Activated naive CD4-positive, alpha-beta T cell (primary cell): ENCODE measurements at places on chromosomes 7 and 10.

DNA sequence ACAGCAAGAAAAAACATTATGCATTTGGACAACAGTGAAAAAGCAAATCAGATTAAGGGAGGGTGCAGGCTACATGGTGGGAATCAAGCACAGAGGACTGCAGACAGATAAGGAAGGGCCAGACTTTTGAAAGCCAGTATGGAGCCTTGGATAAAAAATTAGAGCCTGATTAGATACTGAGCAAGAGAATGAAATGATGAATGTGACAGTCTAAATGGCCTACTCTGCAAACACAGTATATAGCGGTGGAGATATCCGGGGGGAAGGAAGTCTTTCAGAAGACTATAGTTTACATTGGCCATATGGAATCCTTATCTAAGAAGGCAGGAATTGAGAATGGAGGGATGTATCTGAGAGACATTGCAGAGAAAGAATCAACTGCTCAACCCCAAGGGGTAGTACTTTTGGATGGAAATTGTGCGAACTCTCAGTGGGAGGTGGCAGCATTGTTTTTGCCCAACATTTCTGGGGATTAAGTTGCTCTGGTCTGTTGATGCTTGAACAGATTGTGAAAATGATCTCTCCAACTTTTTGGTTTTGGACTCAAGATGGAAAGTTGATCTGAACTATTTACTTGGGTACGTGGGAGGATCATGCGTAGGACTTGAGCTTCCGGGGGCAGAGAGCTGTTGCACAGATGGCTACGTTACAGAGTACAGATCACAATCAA, 39.4 kb upstream of the CHCHD3 start:
- DNase-seq, result no peak

GRCh38 chr10:17703706-17704105, 48.3 kb upstream of the TMEM236 start:
- DNase-seq, result no peak

GRCh38 chr10:47260505-47261111, 39.4 kb upstream of the GDF10 start:
- no peak for DNase-seq

- no peak for DNase-seq
Measured at GRCh38 chr7:141349338-141349737, 201.9 kb upstream of the AGK start.

DNA sequence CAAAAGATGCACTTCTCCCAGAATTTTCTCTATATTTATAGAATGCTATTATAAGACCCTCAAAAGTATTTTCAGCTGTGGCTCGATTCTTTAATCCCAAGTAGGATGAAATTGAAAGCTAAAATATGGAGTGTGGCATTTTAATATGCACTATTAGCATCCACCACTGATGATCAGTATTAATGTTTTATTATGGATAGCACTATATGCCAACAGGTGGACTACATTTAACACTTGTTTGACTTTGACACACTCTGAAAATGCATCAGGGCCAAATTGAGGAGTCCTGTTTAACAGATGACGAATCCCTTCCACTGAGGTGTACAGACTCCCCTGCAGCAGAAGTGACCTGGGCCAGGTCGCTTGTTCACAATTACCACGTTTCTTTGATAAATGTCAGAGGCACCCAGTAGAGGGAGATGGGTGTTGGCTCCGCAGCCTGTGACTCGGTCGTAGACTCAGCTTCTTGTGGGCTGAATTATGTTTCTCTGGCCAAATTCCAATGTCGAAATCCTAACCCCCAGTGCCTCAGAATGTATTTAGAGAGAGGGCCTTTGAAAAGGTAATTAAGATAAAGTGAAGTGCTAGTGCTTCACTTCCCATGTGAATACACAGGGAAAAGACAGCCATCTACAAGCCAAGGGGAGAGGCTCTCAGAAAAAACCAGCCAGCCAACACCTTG, 48.1 kb downstream of the WIPF3 start:
- DNase-seq, result no peak

- no peak for DNase-seq
Measured at GRCh38 chr7:76077435-76077834, 29.5 kb downstream of the MDH2 start.

DNA sequence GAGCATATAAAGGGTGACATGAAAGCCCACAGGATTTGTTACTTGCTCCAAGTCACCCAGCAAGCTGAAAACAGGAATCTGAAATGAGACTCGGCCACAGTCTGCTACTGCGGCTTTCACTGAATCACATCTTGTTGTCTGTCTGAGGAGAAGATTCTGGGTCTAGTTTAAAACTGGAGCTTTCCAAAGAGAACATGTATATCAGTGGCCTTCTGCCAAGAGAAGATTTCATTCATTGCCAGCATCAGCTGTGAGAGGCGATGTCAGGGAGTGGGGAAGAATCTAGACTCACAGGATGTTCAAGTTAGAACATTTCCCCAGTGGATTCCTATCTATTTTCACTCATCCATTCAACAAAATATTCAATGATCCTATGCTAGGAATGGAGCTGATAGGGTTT, 122.8 kb downstream of the GALNT17 start:
- no peak for DNase-seq

DNA sequence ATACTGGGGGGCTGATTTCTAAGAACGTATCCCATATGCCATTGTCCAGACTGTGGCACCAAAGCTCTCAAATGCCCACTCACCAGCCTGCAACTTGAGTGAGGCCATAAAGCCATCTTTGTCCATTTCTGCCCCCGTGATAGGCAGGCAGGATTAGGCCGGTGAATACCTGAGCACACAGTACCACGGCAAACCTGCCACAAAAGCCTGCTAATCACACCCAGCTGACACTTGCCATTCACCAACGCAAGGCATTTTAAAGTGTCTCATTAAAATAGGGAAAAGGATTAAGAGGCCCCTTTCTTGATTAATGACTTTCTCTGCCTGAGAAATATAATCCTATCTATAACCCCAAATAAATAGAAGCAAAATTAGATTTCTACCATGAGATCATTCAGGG, 111.4 kb upstream of the NANOS1 start:
- DNase-seq, result no peak

DNA sequence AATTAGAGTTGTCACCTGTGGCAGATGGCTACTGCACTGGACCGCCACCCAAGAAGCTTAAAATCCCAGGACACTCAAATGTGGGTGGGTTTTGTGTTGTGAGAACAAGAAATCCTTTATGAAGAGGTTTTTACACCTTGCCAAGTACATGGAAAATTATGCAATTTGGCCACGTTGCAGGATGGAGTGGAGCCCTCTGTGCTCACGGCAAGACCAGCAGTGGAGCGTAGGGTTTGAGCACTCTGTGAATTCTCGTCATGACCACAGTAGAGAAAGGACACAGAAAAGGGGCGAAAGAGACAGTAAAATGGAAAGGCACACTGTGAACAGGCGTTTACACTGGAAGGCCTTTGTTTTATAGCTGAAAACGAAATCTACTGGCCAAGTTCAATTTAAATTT, 222.6 kb downstream of the ADARB2 start:
- no peak for DNase-seq

- no peak for DNase-seq
Measured at GRCh38 chr7:93910076-93910994, 4.0 kb downstream of the GNGT1 start.

GRCh38 chr10:92799568-92799967, 48.8 kb upstream of the EXOC6 start:
- DNase-seq, result no peak

DNA sequence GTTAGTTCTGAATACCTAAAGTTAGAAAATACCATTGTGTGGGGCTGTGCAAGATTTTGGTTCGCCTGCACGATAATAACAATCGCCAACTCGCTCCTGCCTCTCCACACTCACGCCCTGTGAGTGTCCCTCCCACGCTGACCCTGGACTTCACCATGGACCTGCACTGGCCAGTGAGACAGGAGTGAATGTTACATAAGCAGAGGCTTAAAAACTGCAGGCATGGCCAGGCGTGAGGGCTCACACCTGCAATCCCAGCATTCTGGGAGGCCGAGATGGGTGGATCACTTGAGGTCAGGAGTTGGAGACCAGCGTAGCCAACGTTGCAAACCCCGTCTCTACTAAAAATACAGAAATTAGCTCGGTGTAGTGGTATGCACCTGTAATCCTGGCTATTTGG, 68.4 kb downstream of the TCERG1L start:
- DNase-seq, result no peak
